ENCODE measurements at places on chromosomes 6 and 20.

DNA sequence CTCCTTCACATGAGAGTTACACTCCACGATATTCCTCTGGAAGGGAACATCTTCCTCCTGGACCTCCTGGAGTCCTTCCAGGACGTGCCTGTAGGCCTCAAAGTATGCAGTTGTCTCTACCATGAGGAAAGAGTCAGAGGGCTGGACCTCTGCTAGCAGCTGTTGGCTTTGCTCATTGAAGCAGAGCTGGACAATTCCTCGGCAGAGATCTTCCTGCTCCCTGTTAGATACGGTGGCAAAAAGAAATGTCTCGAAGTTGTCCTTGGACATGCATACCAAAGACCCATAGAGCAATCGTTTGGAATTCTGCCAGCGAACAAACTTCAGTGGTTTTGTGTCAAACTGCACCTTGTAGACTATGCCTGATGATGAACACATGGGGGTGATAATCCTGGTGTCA lies 7.7 kb downstream of the ZNFX1 start:
- DNase-seq: no peak

DNA sequence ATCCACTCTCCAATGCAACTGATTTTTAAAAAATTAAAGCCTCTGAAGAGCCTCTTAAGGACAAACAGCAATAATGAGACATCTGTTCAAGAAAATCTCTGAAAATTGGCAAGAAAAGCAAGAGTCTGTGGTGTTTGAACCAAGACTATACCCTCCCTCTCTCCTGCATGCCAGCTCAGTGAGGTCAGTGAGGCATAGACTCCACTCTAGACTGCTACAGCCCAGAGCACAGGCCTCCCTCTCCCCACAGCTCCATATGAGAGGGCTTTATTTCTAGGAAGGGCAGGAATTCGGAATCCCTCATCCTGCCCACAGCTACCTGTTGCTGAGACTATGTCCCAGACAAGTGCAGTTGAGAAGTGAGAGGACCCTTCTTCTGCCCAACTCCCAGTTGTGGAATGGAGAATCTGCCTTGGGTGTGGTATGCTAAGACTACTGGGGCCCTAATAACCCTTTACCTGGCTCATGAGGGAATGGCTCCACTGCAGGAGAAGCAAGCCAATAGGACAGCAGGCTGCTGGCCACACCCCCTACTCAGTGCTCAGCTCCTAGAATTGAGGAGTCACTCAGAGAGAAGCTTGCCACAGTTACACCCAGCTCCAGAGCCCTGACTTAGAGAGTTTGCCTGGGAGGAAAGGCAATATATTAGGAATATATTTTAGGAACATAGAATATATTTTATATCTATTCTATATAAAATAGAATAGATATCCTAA lies 22.7 kb upstream of the HLA-DQA1 start:
- no peak for DNase-seq

DNA sequence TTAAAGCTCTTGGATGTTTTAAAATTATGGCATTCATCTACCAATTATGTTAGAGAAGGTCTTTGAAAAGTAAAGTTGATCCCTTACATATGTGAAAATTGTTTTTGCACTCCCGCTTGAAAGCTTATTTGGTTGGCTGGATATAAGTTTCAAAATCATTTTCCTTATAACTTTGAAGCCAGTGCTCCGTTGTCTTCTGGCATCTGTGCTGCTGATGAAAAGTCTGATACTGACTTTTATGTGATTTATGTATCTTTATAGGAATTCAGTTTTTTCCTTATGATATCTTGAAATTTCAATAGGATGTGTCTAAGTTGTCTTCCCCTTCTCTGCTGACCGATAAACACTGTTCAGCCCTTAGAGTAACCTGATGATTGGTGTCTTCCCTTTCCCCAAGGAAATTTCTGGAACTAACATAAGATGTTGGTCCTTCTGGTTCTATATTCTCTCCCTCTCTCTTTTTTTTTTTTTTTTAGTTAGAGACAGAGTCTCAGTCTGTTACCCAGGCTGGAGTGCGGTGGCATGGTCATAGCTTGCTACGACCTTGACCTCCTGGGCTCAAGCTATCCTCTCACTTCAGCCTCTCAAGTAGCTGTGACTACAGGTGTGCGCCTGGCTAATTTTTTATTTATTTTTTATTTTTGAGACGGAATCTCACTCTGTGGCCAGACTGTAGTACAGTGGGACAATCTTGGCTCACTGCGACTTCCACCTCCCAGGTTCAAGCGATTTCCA lies 12.7 kb downstream of the PANK2 start:
- no peak for DNase-seq

DNA sequence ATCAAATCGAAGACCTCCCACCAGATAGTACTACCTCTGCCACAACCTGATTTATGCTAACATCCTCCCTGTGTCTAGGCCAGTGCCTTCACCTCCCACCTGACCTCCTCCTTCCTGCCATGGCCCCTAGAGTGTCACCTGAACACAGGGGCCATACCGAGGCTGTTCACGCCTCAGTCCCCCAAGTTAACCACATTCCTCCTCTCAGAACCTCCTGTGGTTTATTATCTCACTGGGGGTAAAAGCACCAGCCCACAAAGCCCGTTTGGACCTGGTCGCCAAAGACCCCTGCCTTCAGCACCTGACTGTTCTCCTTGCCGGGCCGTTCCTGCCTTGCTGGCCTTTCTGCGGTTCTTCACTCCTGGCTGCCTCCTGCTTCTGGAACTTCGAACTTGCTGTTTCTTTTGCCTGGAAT lies 13.7 kb downstream of the MAS1 start:
- no peak for DNase-seq

DNA sequence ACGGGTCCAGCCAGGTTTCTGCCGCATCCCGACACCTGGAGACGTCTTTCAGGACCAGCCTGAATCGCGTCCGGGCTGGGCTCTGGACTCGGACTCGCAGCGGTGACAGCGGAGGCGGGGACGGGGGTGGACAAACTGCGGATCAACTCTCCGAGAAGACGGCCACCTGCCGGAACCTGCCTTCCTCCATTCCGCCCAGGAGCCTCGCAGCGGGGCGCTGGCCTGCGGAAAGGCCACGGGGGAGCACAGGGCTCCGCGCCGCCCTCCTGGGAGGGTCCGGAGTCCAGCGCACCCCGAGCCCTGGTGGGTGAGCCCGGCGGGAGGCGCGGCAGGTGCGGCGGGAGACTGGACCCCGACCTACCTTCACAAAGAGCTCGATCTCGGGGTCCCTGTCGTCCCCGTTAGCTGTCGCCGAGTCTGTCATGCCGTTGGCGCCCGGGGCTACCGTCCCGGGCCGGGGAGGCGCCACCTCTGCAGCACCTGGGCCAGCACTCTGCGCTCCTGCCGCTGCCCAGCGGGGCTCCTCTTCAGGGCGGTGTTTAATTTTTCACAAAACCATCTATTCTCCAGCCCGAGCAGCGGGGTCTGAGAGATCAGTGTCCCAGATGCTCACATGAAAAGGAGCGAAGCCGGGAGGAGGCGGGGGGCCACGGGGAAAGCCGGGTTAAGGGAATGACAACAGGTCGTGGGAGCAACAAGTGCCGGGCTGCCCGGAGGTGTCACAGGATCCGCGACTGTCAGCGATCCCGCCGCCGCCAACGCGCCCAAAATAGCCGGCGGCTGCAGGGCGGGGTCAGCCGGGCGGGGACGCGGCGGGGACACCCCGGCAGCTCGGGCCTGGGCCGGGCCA lies at the start of gene CLIC5:
Gene CLIC5 (minus strand): TSS at position 742 of the 850 bp plus-strand sequence. CDS start 318 bp downstream, at position 424.
- no peak for DNase-seq

DNA sequence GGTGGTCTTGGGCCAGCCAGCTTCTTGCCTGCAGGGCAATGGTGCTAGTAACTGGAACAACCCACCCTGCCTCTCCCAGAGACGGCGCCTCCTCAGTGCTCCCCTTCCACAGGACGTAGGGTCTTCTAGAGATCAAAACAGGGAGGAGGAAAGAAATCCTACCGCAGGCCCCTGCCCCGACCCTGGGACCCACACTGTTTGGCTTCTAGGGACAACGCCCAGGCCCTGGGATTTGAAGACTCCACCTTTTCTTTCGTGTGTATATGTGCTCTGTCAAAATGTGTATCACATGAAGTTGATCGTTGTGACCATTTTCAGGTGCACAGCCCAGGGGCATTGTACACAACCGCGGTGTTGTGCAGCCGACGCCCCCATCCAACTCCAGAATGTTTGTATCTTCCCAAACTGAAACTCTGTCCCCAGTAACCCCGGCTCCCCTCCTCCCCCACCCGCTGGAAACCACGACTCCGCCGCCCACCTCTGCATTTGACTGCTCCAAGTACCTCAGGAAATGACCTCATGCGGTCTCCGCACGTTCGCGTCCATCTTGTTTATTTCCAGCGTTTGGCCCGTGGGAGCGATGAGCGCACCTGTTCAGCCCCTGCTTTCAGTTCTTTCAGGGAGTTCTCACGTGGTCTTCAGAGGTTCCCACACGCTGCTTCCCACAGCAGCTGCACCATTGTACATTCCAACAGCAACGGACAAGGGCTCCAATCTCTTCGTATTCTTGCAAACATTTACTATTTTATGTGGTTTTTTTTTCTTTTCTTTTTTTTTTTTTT lies 3.4 kb upstream of the BHLHE23 start:
- no peak for DNase-seq

DNA sequence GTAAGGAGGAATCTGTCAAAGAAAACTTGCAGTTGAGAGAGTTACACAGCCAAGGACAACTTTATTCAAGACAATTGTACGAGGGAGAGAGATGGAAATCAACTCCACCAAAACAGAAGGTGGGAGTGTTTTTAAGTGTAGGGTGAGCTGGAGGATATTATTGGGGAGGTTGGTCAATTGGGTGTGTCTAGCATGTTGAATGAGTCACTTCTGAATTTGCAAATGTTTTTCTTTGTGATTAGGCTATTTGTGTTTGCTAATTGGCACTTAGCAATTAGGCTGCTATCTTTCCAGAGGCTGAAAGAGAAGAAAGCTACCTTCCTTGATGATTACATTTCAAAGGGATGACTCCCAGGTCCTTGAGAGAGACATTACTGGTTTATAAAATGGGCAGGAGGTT lies 441.1 kb downstream of the MEI4 start:
- no peak for DNase-seq

GRCh38 chr6:150211700-150212511 lies 69.1 kb downstream of the PPP1R14C start:
- peak; percentile 36 for DNase-seq

DNA sequence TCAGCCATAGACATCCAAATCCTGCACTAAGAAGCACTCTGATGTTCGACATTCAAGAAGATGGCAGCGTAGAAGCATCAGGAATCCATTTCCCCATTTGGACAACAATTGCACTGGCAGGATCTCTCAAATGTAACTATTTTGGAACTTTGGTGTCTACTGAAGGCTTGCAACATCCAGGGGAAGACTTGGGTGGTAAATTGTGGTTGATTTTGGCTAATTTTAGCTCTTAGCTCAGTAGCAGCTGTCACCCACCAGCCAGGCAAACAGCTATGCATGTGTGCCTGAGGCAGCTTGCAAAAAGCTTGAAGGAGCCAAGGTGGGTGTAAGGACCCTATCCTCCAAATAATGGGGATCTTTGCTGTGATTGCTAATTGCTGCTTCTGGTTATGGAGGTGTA lies 35.1 kb upstream of the PPP1R3G start:
- no peak for DNase-seq

DNA sequence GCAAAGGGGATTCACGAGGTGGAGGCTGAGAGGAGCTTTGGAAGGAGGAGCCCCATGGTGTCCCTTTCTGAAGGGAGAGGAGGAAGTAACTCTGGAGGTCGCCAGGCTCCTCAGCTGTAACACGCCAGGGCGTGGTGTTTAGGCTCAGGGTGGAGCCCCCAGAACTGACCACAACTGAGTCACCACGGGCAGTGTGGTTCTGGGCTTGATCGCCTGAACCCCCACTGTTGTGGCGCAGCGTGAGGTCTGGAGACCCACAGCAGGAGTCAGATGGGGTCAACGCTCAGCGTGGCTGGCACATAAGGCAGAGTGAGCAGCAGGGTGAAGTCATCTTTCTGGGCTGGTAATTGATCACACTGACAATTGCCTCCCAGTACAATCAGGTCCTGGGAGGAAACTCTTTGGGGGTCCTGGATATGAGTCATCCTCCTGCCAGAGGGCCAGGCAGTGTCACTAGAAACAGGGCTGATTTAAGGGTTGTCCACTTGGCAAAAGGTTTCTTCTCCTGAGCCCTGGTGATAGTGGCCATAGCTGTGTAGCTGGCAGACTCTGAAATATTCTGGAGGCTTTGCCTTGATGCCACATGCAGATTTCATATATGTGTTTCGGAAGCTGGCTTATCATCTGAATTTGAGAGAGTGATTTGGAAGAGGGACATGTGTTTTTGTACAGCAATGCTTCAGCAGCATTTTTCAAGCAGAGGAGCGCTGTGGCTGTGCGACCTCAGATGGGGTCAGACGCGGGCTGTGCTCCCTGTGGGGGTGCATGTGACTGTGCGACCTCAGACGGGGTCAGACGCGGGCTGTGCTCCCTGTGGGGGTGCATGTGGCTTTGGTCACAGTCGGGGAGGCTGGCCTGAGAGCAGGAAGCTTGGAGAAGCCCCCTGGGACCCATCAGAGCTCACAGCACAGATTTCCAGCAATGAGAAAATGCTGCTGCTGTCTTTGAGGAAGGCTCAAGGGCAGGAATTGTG lies 50.0 kb downstream of the SYNJ2 start:
- no peak for DNase-seq

DNA sequence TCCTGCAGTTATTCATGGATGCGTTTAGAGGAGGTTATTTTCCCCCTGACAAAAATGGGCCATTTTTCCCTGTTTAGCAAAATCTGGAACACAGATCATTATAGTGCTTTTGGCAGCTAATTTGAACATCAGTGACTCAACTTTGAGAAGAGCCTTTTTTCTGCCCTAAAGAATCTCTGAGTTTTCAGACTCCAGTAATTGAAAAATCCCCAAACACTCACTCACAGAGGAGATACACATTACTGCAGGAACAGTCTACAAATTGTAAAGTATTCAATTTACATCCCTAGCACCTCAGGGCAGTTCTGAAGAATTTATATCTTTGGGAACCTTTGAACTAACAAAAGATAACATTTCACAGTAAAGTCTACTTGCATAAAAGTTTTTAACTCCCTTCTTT lies 966.6 kb upstream of the SLC35B3 start:
- no peak for DNase-seq

GRCh38 chr6:24923885-24924401 lies 11.8 kb downstream of the RIPOR2 start:
- no peak for DNase-seq

DNA sequence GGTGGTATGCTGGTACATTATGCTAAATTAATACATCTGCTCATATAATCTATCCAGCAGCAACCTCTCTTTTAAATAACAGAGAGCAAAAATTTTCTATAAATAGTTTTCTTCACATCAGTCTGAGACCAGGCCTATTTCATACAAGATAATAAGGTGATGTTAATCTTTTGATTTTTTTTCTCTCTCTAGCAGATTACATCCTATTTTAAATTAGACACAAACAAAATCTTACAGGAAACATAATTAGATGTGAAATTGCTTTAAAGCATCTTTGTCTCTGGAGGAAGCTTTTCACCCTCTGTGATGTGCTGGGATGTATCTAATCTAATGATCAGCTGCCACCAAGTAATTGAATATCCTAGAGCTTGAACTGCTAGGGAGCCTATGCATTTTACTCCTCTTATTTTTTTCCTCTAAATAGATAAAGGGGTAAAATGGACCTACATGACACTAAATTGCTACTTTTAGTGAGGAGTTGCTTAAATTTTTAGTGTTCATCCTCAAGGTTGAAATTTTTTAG lies 165.5 kb downstream of the MANEA start:
- no peak for DNase-seq

- no peak for DNase-seq
Observed at GRCh38 chr6:151340219-151340978, 51.0 kb downstream of the ZBTB2 start.

- no peak for DNase-seq
Observed at GRCh38 chr6:107871976-107872375, 47.9 kb upstream of the SCML4 start.

GRCh38 chr6:132964868-132965382 lies 150.6 kb downstream of the RPS12 start:
- no peak for DNase-seq
